ENCODE measurements at places on chromosomes 5 and 9.

GRCh38 chr9:134660407-134660806 is 18.8 kb downstream of the COL5A1 start:
- no peak for DNase-seq

DNA sequence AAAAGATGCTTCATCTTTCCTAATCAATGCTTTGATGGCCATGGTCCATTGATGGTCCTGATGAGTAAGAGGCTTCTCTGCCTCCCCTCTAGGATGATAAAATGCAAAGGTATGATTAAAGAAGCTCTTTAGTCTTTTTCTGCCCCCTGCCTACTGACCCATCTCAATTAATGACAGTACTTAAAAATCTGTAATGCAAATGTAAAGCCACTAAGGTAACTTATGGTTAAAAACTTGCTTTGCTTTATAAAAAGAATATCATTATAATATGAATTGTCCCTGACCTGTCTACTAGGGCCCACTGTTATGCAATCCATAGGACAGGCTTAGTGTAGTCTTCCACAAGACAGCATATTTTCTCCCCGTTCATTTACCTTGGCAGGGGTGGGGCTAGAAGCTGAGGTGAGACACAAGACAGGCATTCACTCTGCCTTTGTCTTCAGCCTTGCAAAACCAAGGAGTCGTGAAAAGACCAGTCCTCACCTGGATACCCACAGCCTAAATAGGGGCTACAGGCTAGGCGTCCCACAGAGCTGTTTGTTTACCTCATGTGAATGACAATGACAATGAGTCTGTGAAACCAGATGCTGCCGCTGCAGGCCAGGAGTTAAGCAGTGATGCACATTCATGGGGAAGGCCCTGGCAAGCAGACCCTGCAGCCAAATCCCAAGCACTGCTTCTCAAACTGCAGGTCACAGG is 60.4 kb downstream of the BNC2 start:
- DNase-seq, result no peak

DNA sequence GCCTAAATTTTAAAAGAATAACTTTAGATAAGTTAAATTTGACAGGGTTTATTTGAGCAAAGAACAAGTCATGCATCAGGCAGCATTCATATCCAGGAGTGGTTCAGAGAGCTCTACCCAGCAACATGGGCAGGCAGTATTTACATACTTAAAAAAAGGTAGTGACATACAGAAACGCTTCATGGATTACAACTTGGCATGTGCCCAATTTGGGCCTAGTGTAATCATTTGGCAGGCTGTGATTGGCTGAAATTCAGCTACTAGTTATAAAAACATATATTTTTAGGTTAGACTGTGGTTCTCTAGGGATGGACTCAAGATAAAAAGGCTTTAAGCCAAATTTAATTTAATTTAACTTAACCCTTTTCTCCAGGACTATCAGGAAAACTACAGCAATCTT is 374.0 kb upstream of the ADAMTS16 start:
- DNase-seq, result no peak

DNA sequence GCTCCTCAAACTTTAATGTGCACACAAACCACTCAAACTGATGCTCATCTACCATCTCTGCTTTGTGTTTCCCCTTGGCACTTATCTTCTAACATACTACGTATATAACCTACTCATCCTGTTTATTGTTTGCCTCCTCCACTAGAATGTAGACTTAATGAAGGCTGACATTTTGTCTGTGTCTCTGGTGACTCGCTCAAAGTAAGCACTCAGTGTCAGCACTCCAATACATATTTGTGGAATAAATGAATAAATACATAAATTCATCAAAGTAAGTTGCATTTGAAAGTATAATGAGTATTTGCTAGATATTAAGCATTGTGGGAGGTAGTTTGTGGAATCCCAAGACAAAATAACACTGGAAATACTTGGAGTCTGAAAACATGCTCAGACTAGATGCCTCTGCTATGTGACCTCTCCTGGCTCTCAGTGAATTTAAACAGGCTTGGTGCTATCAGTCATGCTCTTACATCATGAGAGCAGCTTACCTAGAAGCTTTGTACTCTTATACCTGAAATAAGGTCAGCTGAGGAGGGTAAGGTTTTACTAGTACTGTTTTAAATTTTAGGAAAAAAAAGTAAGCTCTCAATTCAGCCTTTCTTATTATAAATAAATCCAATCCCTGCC is 37.0 kb upstream of the RANBP6 start:
- DNase-seq, result no peak

GRCh38 chr9:90953200-90953599 is 151.6 kb downstream of the SYK start:
- no peak for DNase-seq

DNA sequence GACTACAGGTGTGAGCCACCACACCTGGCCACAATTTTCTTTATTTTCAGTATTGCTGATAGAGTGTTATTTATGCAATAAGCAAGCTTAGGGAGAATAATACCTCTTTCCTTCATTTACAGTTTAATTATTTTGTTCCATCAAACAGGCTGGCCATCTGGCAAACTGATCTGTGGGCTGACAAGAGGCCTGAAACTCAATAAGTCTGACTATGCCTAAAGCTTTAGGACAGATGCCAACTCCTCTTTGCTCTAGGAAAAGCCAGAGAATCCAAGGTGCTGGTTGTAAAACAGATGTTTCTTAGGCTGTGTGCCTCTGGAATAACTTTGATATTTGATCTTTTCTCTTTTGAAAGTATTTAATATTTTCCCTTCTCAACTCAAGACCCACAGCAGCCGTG is 98.4 kb downstream of the TARS1 start:
- DNase-seq, result no peak

- no peak for DNase-seq
Measured at GRCh38 chr9:304519-305185, 90.0 kb downstream of the DOCK8 start.

GRCh38 chr9:76107482-76107881 is 217.0 kb downstream of the PCSK5 start:
- DNase-seq, result no peak

DNA sequence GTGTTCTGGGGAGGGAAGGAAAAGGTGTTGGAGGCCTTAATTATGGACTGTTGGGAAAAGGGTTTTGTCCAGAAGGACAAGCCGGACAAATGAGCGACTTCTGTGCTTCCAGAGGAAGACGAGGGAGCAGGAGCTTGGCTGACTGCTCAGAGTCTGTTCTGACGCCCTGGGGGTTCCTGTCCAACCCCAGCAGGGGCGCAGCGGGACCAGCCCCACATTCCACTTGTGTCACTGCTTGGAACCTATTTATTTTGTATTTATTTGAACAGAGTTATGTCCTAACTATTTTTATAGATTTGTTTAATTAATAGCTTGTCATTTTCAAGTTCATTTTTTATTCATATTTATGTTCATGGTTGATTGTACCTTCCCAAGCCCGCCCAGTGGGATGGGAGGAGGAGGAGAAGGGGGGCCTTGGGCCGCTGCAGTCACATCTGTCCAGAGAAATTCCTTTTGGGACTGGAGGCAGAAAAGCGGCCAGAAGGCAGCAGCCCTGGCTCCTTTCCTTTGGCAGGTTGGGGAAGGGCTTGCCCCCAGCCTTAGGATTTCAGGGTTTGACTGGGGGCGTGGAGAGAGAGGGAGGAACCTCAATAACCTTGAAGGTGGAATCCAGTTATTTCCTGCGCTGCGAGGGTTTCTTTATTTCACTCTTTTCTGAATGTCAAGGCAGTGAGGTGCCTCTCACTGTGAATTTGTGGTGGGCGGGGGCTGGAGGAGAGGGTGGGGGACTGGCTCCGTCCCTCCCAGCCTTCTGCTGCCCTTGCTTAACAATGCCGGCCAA is 19.1 kb downstream of the PTGES2 start:
- DNase-seq, result no peak

GRCh38 chr9:124499216-124499615 is 8.0 kb downstream of the NR5A1 start:
- no peak for DNase-seq

GRCh38 chr5:62283005-62283404 is 23.0 kb upstream of the KIF2A start:
- DNase-seq, result no peak

GRCh38 chr9:126292736-126293521 is 33.7 kb upstream of the MVB12B start:
- no peak for DNase-seq

DNA sequence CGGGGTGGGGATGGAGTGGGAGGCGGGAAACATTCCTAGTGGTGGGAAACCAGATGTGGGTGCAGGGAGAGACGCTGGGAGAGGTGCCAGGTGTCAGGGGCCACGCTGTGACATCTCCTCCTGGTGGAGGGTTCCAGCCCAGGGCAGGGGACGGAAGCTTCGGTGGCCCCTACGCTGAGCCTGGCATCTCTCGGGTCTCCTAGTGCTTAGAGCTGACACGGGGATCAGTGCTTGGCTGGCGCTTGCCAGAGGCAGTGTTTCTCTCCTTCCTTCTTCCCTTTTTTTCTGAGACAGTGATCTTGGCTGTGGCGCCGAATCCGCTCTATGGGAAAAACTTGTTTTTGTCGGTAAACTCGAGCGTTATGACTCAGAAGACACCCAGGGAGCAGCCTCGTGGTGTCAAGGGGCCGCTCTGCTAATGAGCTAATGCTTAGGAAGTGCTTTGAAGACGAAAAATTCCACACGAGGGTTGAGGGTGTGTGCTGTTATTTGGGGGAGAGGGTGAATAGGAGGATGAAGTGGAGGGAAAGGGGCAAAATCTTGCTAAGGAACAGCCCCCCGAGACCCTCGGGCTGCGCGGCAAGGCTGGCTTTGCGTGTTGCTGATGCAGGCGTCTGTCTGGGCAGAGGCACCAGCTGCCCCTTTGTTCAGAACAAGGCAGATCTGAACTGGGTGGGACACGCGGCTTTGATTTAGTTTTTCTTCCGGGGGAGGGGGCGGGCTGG is 20.4 kb upstream of the IER5L start:
- no peak for DNase-seq

GRCh38 chr9:35904338-35904737 is 1.7 kb upstream of the HRCT1 start:
- no peak for DNase-seq
